ENCODE measurements at places on chromosomes 3 and 15.

DNA sequence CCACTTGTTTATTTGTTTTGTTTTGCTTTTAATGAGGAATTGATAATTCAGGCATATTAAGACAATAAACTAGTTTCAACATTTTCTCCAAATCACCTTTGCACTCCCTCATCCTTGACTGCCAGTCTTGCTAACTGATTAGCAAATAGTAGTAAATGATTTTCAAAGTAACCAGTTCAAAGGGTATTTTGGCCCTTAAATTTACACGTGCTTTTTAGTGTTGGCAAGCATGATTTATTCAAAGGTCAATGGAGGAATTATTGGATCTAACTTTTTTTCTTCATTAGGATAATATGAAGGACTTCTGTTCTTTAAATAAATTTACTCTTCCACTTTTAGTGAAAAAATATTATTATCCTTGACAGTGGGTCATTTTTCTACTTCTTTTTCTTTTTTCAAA, 53.8 kb downstream of the BCHE start:
- H3K36me3 ChIP-seq = no peaks in the 10 kb centered on the region
- H3K4me3 ChIP-seq = no peak overlapping the region
- DNase-seq = no peak
- no peaks in the 10 kb centered on the region for H3K4me1 ChIP-seq
- no peak overlapping the region for H3K27ac ChIP-seq

- no peak overlapping the region for H3K27ac ChIP-seq
- DNase-seq = no peak
- no peak overlapping the region for H3K4me3 ChIP-seq
- H3K4me1 ChIP-seq = peaks cover 12% of the 10 kb centered on the region
Measured at GRCh38 chr15:85312929-85313331, 67.5 kb upstream of the AKAP13 start.

- DNase-seq = no peak
- no peak overlapping the region for H3K4me3 ChIP-seq
- peaks cover 21% of the 10 kb centered on the region for H3K4me1 ChIP-seq
Measured at GRCh38 chr3:129446926-129447325, 6.9 kb downstream of the IFT122 start.

- no peaks in the 10 kb centered on the region for H3K36me3 ChIP-seq
- H3K4me3 ChIP-seq = no peak overlapping the region
- H3K4me1 ChIP-seq = no peaks in the 10 kb centered on the region
- H3K27me3 ChIP-seq = no peaks in the 10 kb centered on the region
- no peak overlapping the region for H3K27ac ChIP-seq
Measured at GRCh38 chr15:59557581-59557980, 54.0 kb upstream of the GCNT3 start.

GRCh38 chr3:64901522-64901885, 213.7 kb upstream of the ADAMTS9 start:
- no peak for DNase-seq
- H3K27ac ChIP-seq = no peak overlapping the region
- no peak overlapping the region for H3K4me3 ChIP-seq

GRCh38 chr15:64767203-64767602, 8.2 kb downstream of the RBPMS2 start:
- no peak for DNase-seq
- no peak overlapping the region for H3K27ac ChIP-seq
- H3K4me3 ChIP-seq = no peak overlapping the region
- no peaks in the 10 kb centered on the region for H3K36me3 ChIP-seq
- no peaks in the 10 kb centered on the region for H3K27me3 ChIP-seq
- H3K4me1 ChIP-seq = no peaks in the 10 kb centered on the region

- no peaks in the 10 kb centered on the region for H3K27me3 ChIP-seq
- no peak for DNase-seq
- peaks cover 15% of the 10 kb centered on the region for H3K4me1 ChIP-seq
- no peaks in the 10 kb centered on the region for H3K36me3 ChIP-seq
- no peak overlapping the region for H3K27ac ChIP-seq
- no peak overlapping the region for H3K4me3 ChIP-seq
Measured at GRCh38 chr15:81270781-81271491, 53.0 kb downstream of the STARD5 start.

GRCh38 chr3:30142946-30143345, 463.5 kb upstream of the TGFBR2 start:
- H3K4me1 ChIP-seq = no peaks in the 10 kb centered on the region
- no peaks in the 10 kb centered on the region for H3K36me3 ChIP-seq
- H3K27ac ChIP-seq = no peak overlapping the region
- no peak for DNase-seq
- H3K4me3 ChIP-seq = no peak overlapping the region

DNA sequence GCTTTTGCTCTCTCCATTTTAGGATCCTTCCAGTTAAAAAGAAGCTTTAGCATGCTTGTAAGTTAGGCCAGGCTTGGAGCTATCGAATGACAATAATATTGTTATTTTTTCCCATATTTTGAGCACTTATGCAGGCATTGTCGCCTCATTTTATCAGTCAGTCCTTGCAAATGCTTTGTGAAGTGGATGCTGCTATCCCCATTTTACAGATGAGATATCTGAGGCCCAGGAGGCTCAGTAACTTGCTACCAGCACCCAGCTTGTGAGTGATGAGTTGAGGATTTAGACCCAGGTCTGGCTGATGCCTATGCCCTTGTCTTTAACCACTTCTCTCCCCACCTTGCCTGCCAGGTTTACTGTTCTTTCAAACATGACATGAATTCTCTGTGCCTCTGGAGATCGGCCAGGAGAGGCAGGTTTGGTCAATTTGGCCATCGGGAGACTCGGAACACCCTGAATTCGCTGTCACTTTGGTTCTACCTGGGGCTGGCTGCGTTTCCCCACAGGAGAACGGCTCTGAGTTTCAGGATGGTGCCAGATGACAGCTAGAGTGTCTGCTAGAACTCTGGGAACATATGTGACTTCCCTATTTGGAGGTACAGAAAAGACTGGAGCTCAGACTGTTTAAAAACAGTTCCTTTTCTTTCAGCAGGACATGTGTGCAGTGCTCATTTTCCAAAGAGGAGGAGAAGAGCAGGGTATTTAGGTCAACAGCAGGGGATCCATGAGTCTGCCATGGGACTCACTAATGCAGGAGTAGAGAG, 25.5 kb upstream of the ZNF710 start:
- peaks cover 12% of the 10 kb centered on the region for H3K4me1 ChIP-seq
- no peak for DNase-seq
- H3K27me3 ChIP-seq = no peaks in the 10 kb centered on the region
- H3K36me3 ChIP-seq = no peaks in the 10 kb centered on the region
- no peak overlapping the region for H3K27ac ChIP-seq
- no peak overlapping the region for H3K4me3 ChIP-seq

GRCh38 chr15:45183511-45183910, 4.3 kb downstream of the SHF start:
- H3K36me3 ChIP-seq = no peaks in the 10 kb centered on the region
- peaks cover 29% of the 10 kb centered on the region for H3K4me1 ChIP-seq
- no peak overlapping the region for H3K4me3 ChIP-seq

GRCh38 chr3:14520149-14520548, 20.0 kb downstream of the GRIP2 start:
- H3K4me3 ChIP-seq = no peak overlapping the region
- H3K27me3 ChIP-seq = no peaks in the 10 kb centered on the region
- H3K27ac ChIP-seq = no peak overlapping the region
- no peaks in the 10 kb centered on the region for H3K36me3 ChIP-seq
- no peaks in the 10 kb centered on the region for H3K4me1 ChIP-seq
- no peak for DNase-seq
